Heart left ventricle (tissue), 16 donors: ENCODE measurements at places on chromosomes 5 and 9.

DNA sequence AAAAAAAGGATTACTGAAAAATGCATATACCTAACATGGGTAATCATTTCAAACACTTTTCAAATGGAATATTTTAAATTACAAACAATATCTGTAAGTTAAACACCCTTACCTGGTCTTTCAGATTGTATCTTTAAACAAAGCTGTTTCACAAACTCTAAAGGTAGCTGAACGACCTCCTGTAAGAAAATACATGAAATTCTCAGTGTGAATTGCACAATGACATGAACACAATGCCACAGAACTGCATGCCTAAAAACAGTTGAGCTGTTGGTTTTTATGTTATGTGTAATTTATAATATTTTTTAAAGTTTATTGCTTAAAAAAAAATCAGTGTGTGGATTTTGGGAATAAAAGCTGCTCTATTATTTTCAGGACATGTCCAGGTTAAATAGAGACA, 17.5 kb downstream of the IPPK start:
- no peak for DNase-seq

GRCh38 chr9:84478996-84479395, 138.4 kb upstream of the SLC28A3 start:
- no peak for DNase-seq

DNA sequence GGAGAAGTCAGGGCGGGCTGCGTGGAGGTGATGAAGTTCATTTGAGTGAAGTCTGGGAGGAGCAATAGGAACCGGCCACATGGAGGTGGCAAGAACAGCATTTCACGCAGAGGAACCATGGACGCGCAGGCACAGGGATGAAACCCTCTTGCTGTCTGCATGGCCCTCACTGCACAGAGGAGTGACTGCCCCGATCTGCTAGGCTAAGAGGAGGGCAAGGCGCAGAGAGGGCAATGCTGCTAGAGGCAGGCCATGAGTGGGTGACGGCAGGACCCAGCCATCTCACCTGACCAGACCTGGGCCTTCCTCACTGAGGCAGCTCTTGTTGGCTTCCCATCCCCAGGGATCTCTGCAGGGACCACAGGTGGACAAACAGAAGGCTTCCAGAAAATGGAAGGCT, 90.3 kb downstream of the BARX1 start:
- no peak for DNase-seq

DNA sequence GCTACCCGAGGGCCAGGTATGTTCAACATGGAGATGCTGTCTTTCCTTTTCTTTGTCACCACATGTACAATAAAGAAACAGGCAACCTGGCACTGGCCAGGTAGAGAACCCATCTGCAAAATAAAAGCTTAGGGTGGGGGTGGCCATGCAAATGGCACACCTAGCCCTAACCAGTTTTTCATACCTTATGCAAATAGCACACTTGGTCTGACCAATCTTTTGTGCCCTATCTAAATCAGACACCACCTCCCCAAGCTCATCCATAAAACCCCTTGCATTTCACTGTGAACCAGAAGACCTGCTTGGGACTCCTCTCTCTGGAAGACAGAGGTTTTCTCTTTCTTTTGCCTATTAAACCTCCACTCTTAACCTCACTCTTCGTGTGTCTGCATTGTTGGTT, 33.9 kb downstream of the JAKMIP2 start:
- DNase-seq: no peak

- DNase-seq: peak; percentile 28
Observed at GRCh38 chr9:116549061-116549664, 137.9 kb upstream of the TRIM32 start.

DNA sequence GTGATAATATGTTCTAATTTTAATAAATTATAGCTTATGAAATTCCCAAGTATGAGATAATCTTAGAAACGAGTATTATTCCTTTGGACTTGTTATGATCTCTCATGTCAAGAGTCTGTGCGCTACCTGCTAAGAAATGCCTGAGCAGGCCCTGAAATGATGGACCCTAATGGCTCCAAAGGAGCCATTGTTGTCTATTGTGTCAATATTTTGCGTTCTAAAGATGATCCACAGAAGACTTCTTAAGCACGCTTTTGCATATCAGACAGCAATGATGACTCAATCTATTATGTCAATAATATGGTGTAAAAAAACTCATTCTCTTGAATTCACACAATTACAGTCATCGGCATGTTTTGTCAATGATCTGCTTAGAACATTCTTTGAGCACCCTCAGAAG, 306.1 kb downstream of the KIAA0825 start:
- no peak for DNase-seq

GRCh38 chr9:33049680-33050361, 24.7 kb downstream of the DNAJA1 start:
- DNase-seq: no peak

- DNase-seq: no peak
Observed at GRCh38 chr5:64587370-64587769, 81.6 kb downstream of the RGS7BP start.

DNA sequence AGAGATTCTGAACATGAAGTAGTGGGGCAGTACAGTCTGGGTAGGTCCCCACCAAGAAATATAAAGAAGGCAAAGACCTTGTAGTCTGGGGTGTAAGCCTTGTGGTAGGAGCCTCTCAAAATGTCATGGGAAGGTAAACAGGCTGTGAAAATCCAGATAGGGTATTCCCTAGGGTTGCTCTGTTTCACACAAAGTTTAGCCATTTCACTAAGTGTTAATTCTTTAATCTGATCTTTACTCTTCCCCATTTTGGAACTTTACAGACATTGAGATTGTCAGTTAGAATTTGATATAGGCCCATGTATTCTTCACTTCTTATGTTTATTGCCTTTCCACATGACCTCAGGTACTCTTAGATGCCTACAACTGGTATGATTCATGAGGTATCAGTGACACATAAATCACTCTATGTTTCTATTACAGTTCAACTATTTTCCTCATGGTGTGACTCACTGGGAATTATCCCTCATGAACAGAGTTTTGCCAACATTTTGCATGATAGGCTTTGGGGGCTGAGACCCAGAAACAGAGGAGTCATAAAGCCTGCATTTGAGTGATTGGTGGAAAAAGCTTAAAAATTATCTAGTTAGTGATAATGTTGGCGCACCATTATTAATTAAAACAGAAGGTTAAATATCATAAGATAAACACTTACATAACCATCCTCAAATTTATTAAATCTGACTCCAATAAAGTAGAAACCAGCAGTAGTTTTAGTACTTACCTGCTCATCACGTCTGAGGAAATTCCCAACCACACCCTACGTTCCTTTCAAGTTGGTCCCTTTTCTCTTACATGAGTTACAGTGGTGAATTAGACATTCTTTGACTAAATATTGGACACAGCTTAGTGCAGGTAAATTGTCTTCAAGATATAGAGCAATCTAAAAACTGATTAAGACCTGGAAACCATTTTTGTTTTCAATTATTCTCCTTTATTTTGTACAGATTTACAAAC, 399.8 kb upstream of the MEF2C start:
- no peak for DNase-seq

GRCh38 chr5:139394123-139394653, 716 bp downstream of the PROB1 start:
- no peak for DNase-seq

- no peak for DNase-seq
Observed at GRCh38 chr5:2238732-2239131, 356.0 kb upstream of the IRX4 start.

DNA sequence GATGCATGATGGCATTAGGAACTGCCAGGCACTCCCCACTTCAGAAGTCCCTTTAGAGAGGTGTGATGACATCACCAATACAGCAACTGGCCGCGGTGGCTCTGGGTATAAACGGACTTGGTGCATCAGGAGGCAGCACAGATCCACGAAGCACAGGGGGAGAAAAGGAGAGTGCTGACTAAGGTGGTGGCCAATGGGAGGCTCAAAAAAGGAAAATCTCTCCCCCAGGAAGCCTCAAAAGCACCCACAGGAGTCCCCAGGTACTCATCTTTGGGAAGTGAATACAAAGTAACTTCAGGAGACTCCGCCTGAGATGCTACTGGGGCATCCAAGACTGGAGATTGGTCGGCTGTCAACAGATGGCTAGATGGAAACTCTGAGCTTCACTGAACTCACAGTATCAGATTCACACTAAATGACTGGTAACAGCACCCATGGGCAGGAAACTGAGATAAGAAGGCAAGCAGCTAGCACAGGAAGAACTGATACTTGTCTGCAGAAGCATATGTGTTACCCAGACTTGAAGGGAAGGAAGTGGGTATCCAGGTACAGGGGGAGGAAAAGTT, 7.6 kb downstream of the TTC39B start:
- DNase-seq: no peak

DNA sequence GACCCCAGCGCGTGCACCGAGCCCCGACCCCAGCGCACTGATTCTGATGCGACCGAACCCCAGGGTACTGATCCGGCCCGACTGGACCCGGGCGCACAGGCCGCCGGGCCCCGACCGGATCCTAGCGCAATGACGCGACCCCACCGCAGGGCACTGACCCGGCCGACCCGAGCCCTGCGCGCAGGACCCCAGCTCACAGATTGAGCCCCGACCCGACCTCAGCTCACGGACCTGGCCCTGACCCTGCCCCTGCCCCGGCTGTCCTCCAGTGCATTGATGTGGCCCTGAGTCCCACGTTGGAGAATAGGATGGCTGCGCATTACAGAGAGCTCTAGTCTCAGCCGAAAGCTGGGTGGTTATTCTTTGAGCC, 438 bp downstream of the TRIP13 start:
- no peak for DNase-seq

GRCh38 chr5:29005386-29005785, 1967.0 kb upstream of the CDH9 start:
- DNase-seq: no peak

DNA sequence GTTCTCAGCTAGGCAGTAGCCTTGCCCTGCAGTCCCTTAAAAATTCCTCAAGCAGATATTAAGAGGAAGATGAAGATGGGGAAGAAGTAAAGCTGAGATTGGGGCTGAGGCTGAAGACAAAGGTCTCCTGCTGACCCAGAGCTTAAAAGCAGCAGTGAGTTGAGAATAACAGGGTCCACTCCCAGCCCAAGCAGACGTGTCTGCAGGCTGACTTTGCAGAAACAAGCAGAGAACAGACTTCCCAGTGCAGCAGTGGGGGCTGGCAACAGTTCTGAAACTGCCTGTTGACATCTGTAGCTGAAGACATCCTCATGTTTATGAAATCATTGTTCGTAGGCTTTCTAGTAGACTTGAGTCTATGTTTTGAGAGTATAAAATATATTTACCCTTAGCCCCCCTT, 1.1 kb downstream of the CTXN3 start:
- DNase-seq: no peak

DNA sequence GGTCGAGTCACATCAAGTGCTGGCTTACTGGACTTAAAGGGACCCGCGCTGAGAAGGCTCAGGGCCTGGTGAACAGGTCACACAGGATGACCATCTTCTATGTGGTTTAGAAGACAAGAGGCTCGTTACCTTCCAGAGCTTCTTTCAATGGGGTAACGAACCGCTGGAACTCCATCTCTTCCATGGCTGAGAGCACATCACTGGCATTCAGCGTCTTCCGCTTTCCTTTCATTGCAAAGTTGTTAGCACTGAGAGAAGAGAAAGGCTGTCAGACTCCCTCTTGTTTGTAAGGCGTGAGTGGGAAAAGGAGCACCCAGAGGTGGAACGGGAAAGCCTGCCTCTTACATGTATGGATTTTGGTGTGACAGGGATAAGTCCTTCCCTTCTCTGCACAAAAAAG, 994 bp downstream of the POLE3 start:
- DNase-seq: no peak

DNA sequence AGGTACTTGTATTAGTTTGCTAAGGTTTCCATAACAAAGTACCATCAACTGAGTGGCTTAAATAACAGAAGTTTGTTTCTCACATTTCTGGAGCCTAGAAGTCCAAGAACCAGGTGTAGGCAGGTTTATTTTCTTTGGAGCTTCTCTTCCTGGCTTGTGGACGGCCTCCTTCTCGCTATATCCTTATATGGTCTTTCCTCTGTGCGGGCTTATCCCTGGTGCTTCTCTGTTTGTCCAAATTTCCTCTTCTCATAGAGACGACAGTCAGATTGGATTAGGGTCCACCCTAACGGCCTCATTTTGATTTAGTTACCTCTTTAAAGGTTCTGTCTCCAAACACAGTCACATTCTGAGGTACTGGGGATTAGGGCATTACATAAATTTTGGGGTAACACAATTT, 88.3 kb downstream of the RMI1 start:
- no peak for DNase-seq

DNA sequence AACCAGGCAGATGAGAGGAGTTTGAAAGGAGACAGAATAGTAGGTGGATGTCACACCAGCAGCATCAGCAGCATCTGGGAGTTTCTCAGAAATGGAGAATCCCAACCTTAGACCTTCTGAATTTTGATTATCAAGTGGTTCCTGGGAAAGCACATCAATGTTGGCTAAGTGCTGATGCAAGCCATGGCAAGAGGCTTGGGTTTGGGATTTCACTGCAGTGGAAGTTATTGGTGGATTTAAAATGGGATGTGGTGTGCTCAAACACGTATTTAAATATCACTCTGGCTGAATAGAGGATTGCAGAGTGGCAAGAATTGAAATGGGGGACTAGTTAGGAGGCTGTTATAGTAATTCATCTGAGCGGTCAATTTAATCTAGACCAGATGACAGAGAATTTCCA, 387.8 kb upstream of the WWC1 start:
- DNase-seq: no peak

DNA sequence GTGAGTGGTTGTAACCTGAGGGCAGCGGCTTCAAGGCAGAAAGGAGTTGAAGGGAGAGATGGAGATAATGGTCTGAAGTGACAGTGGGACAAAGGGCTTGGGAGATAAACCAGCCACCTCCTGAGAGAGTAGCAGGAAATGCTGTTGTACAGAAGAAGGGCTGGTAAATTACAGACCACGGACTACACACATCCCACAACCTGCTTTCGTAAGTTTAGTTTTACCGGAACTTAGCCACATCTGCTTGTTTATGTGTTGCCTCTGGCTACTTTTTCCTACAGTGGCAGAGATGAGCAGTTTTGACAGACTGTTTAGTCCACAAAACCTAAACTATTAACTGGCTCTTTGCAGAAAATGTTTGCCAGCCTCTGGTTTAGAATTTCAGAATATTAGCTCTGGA, 269.5 kb downstream of the ARHGEF28 start:
- no peak for DNase-seq

DNA sequence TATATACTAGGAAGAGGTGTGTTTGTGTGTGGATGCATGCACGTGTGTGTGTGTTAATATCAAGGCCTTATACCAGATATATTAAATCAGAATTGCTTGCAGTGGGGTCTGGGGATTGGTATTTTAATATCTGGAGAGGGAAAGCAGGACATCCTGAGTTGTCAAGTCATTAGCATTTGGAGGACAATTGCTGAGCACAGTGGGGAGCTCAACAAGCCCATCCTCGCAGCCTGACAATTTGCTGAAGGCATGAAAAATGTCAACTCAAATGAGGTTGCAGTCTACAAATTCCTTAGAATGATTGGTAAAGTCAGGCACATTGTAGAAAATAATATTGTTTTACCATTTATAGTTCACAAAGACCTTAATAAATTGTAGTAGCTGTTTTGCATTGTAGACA, 627.4 kb downstream of the LRRC70 start:
- no peak for DNase-seq

GRCh38 chr5:150164211-150164980, 2.2 kb upstream of the CDX1 start:
- DNase-seq: no peak
